GOT3 (cell line): ENCODE measurements at places on chromosomes 4 and X.

- DNase-seq, result no peak
Measured at GRCh38 chr4:27764526-27764837, 903.8 kb downstream of the STIM2 start.

- no peak for DNase-seq
Measured at GRCh38 chr4:151259752-151260151, 17.2 kb upstream of the PRSS48 start.

DNA sequence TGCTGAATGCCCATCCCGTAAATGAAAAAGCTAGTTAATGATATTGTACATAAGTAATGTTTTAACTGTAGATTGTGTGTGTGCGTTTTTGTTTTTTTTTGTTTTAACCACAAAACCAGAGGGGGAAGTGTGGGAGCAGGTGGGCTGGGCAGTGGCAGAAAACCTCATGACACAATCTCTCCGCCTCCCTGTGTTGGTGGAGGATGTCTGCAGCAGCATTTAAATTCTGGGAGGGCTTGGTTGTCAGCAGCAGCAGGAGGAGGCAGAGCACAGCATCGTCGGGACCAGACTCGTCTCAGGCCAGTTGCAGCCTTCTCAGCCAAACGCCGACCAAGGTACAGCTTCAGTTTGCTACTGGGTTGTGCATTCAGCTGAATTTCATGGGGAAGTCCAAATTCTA is at the start of gene SPP1:
SPP1 (plus strand) TSS at position 249 of the 400 bp plus-strand sequence. CDS start 1,182 bp downstream, outside the sequence.
- no peak for DNase-seq

- DNase-seq, result no peak
Measured at GRCh38 chr4:39759569-39759968, 61.6 kb downstream of the UBE2K start.

GRCh38 chr4:54120518-54120917 is 20.6 kb downstream of the GSX2 start:
- no peak for DNase-seq

DNA sequence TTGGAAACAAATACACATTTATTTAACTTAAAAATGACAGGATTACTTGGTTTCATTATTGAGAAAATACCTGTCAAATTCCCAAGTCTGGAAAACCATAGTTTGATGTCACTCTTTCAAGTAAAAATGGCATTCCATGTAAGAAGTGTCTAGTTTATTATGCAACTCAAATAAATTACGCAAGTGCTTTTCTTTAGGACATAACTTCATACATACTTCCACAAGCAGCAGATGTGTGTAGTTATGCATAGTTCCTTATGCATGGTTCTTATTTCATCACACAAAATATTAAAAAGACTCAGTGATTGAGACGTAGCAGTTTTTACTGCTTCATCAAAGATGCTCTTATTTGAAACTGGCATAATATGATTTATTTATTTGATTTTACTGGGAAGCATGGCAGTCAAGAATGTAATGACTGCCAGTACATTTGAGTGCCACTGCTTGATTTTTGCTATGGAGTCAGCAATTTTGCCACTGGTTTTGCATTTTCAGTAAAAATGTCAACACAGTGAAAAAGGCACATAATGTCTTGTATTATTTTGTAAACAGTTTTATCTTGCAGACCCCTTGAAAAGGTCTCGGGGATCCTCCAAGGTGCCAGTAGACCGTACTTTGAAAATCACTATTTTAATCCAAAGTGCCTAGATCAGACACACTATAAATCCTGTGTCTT is 62.1 kb downstream of the CLCN3 start:
- DNase-seq, result no peak

- no peak for DNase-seq
Measured at GRCh38 chrX:41538707-41539106, 91.6 kb downstream of the NYX start.

GRCh38 chr4:891747-892146 is 40.4 kb downstream of the GAK start:
- no peak for DNase-seq

- DNase-seq, result no peak
Measured at GRCh38 chr4:3406021-3406420, 35.7 kb upstream of the HGFAC start.

- DNase-seq, result no peak
Measured at GRCh38 chr4:187193141-187193540, 469.5 kb upstream of the FAT1 start.

DNA sequence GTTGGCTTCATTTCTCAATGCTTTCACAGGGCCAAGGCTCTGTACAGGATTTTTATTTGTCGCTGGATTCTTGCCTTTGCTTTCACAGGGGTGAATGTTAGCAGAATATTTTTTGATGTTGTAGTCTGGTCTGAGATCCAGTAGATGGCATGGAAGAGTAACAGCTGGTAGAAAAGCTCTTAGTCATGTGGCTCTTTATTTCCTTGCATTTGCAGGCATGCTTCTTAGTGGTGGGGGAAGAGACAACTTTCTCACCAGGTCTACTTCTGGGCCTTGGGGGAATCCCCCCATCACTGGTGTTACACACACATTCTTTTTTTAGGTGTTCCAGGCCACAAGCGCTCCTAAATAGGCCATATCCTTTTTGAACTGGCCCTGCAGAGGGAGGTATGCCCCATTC is 58.2 kb upstream of the DKK2 start:
- no peak for DNase-seq

DNA sequence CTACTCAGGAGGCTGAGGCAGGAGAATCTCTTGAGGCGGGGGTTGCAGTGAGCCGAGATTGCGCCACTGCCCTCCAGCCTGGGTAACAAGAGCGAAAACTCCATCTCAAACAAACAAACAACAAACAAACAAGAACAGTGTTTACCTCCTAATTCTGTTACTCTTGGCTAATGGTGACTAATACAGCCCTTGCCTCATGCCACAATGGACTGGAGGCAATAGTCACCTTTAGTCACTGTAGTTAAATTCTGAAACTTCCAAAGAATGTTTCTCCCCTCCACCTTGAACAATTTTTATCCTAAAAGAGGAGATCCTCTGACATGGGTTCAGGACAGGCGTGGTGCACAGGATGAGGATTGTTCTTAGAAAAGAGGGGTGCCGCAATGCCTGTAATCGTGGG is 241.2 kb upstream of the CTSO start:
- no peak for DNase-seq

DNA sequence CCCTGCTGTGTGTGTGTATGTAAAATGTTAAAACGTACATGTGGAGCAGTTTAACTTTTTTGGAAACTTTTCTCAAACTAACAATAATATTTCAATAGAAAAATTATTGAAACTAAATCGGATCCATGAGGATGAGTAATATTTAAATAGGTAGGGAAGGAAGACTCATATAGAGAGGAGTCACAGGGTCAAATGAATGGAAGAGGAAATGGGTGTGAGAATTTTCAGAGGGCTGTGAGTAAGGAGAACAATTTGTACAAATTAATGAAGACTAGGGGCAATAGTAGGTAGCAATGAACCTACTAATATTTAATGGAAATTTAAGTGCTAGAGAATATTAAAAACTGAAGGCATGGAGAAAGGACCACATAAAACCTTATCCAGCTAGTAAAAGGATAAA is 290.7 kb upstream of the PCDH18 start:
- no peak for DNase-seq

DNA sequence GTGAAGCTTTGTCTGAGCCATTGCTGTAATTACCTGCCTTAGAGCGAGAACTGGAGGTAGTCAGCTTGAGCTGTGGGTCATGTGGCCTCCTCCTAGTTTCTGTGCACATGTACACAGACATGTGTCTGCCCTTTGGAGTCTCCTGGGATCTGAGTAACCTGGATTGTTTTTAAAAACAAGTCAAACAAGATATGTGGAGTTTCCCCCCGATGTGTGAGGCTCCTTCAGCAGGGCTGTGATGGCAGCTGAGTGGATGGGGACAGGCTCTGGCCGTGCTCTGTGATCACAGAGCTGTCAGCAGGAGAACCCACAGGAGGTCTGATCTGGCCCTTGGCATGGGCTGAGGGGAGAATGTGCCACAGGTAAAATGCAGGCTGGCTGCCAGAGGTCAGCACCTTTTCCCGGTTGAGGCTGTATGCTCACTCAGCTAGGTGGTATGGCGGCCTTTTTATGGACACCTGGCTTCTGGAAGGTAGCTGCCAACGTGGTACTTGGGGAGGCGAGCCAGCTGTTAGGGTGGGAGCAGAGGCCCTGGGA is 38.4 kb downstream of the NOP14 start:
- DNase-seq, result no peak

GRCh38 chrX:24508375-24508774 is 43.3 kb downstream of the PDK3 start:
- no peak for DNase-seq
